Posterior vena cava (tissue), 2 donors: ENCODE measurements at places on chromosomes 16 and 17. TPM values are rescaled to one million over a fixed set of nuclear protein-coding genes. Genes with fewer than 3 reads are reported as not detected.

The NPIPA5 gene
- total RNA-seq: 15.4 TPM

The ADGRG1 gene
- total RNA-seq: 28.5 TPM

The SLC12A3 gene
- not detected for total RNA-seq

The EARS2 gene
- total RNA-seq: 11.1 TPM

The MILR1 gene
- total RNA-seq: 9.4 TPM

The B4GALNT2 gene
- 0.05 TPM for total RNA-seq

The HS3ST3B1 gene
- total RNA-seq: 0.97 TPM

The NOL3 gene
- 18.8 TPM for total RNA-seq

The C17orf113 gene
- 0.33 TPM for total RNA-seq

The ZACN gene
- total RNA-seq: not detected

The C16orf92 gene
- not detected for total RNA-seq

The AGRP gene
- not detected for total RNA-seq

The SP6 gene
- total RNA-seq: 0.48 TPM

The TMC6 gene
- 37.4 TPM for total RNA-seq

The MYL4 gene
- 2.8 TPM for total RNA-seq

The CACNA1G gene
- 1.1 TPM for total RNA-seq

The ACSM3 gene
- 3.6 TPM for total RNA-seq

The PLA2G10 gene
- not detected for total RNA-seq

The PAFAH1B1 gene
- total RNA-seq: 129 TPM

The RBFOX1 gene
- not detected for total RNA-seq

The SLC43A2 gene
- 16.9 TPM for total RNA-seq

The MYH2 gene
- total RNA-seq: not detected

The CETP gene
- not detected for total RNA-seq

The TEX19 gene
- not detected for total RNA-seq

The GUCY2D gene
- total RNA-seq: not detected

The ABCC12 gene
- not detected for total RNA-seq

The CDH15 gene
- total RNA-seq: 0.46 TPM

The TNFRSF17 gene
- not detected for total RNA-seq

The ITGAL gene
- 4.6 TPM for total RNA-seq

The EVI2A gene
- 5.5 TPM for total RNA-seq

The GPRC5C gene
- 12.9 TPM for total RNA-seq

The CFAP97D1 gene
- not detected for total RNA-seq

The TEN1 gene
- total RNA-seq: 11.1 TPM

The BCO1 gene
- total RNA-seq: not detected
